ENCODE measurements at places on chromosomes 16 and 17.

DNA sequence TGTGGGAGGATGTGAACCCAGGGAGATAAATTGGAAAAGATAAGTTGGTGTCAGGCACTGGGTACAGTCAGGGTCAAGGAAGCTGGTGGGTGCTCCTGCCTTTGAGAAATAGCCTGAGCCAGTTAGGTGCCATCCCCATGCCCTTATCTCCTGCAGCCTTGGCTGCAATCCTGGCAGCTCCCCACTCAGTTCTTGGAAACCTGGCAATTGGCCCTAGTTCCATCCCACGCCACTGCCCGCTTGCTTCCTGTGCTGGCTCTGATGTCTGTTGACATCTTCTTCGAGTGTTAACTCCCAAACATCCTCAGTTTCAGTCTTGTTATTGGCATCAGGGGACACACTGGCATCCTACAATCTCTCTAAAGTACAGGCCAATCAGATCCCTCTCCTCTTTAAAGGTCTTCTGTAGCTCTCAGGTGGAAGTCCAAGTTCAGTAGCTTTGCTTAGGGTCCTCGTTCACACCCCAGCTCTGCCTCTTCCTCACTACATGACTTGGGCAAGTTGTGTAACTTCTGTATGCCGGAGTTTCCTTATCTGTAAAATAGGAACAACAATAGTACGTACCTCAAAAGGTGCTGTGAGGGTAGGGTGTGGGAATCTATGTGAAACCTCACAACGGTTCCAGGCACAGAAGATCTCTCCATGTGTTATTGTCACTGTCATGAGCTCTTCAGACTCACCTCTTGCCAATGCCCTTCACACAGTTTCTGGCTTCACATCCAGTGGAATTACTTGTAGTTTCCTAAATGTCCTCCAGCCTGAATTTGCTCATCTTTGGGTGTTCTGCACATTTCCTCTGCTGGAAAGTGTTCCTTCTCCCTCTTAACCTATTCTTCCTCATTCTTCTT lies 13.5 kb upstream of the PRKAR1A start:
- DNase-seq, result peak; percentile 8

GRCh38 chr17:12388226-12388625 lies 277.5 kb upstream of the MYOCD start:
- DNase-seq, result no peak

- peak; percentile 32 for DNase-seq
These were observed 29.4 kb upstream of the NUDT16L1 start for GRCh38 chr16:4663777-4664465.

DNA sequence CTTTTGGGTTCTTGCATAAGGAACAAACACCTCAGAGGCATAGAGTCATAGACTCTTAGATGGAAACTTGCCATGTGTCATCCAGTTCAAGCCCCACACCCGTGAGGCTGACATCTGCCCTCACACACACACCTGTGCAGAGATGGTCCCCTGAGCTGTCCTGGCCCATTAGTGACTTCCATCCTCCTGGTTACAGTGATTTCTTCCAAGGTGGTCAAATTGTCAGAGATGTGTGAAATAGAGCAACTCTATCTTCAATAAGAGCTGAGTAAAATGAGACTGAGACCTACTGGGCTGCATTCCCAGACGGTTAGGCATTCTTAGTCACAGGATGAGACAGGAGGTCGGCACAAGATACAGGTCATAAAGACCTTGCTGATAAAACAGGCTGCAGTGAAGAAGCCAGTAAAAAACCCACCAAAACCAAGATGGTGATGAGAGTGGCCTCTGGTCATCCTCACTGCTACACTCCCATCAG lies 342.2 kb upstream of the TNRC6C start:
- no peak for DNase-seq

GRCh38 chr17:8144401-8145231 lies 7.6 kb downstream of the PER1 start:
- DNase-seq, result no peak

- no peak for DNase-seq
These were observed 6.8 kb upstream of the CAVIN1 start for GRCh38 chr17:42429726-42430447.

DNA sequence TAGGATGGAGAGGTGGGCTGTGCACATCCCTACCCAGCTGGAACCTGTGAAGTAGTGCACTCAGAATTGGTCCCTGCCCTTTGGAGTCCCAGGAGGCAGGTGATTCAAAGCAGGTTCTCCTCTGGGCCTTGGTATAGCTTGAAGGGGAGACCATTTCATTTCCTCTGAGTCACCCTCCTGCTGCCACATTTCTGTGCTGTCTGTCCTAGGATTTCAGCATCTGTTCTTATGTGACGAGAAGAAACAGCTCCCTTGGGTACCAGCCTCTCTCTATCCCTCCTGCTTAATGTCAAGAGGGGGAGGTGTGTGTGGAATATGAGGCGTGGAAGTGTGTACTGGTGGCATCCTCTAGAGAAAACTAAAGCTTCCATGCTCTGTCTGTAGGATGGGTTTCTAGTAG lies 5.0 kb upstream of the NFE2L1 start:
- no peak for DNase-seq

GRCh38 chr16:54538276-54538675 lies 251.7 kb upstream of the IRX3 start:
- DNase-seq, result no peak

DNA sequence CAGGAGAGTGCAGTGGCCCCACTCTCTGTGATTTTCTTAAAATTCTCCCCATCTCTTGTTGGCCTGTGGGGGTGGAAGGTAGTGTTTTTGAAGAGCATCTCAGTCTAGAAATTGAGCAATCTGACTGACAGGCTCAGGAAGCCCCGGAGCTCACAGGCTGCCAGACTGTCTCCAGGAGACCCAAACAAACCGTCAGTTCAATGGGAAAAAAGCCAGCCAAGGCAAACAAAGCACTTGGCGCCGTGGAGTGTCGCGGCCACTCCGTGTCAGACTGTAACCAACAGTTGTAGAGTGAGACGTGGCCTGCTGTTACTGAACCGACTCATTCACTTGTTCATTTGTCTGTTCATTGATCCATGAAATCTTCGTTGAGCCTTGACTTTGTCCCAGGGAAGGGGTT lies 33.7 kb downstream of the RGS9 start:
- peak; percentile 84 for DNase-seq

GRCh38 chr16:15041271-15042004 lies 14.4 kb downstream of the NTAN1 start:
- no peak for DNase-seq

DNA sequence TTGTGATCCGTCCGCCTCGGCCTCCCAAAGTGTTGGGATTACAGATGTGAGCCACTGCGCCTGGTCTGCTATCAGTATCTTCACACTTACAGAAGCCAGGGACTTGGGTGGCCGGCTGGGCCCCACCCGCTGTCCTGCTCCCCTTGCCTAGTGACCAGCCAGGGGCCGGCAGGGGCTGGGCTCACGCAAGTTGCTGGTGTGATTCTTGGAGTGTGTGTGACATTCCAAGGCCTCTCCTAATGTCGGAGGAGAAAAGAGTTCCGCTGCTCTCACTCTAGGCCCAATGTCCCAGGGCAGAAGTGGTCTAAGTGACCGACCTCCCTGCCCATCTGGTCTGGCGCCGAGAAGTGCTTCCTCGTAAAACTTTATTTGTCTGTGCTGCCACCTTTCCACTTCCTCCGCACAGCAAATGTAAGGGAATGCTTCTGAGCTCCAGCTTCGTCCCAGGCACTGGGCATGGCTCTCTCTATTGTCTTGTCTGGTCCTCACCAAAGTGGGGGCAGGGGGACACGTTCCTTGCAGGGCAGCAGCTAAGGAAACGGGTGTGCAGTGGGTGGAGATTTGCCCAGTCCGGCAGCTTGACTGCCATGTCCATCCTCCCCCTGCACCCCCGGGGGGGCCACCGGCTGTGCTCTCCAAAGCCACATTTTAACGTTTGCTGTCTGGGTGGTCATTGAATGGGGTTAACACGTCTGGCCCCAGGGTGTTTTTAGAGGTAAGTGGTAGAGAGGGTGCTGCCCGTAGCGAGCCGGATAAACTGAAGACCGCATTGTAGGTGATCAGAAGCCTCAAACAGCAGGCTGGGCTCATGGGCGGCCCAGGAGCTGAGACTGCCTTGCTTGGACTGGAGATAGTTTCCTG lies 7.8 kb upstream of the GSE1 start:
- no peak for DNase-seq

DNA sequence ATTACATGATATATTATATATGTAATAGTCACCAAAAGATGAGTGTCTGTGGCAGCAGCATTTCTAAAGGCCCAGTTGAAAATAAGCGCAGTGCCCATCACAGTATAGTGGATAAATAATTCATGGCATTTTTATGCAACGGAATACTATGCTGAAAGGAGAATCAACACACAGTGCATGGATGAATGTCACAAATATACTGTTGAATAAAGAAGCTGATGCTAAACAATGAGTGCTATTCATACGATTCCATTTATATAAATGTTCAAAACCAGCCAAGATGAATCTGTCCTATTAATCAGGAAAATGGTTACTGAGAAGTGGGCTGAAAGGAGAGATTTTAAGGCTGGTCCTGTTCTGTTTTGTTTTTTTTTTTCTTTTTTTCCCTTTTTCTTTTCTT lies 61.6 kb downstream of the HSD17B2 start:
- DNase-seq, result no peak

DNA sequence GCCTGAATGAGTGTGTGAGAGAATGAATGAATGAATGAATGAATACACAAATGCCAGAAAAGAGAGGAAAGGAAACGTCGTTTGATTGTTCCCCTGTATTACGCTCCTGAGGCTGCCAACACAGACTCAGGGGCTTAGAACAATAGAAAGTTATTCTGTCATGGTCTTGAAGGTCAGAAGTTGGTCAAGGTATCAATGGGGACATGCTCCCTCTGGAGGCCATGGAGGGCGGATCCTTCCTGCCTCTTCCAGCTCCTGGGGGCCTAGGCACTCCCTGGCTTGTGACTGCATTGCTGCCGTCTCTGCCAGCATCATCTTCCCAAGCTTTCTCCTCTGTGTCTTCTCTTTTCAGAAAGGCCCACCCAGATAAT lies 1.5 kb upstream of the SLC38A8 start:
- DNase-seq, result peak; percentile 14

GRCh38 chr17:60747069-60747808 lies 69.6 kb downstream of the BCAS3 start:
- no peak for DNase-seq

GRCh38 chr17:50558091-50558490 lies 2.4 kb upstream of the CACNA1G start:
- DNase-seq, result no peak

DNA sequence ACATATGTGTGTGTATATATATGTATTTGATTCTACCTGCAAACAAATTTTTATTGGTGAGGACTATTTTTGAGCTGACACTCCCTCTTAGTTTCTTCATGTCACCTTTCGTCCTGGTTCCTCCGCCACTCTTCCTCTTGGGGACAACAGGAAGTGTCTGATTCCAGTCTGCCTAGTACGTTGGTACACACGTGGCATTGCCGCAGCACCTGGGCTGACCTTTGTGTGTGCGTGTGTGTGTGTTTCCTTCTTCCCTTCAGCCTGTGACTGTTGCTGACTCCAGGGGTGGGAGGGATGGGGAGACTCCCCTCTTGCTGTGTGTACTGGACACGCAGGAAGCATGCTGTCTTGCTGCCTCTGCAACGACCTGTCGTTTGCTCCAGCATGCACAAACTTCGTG lies 29.4 kb upstream of the CACNG5 start:
- no peak for DNase-seq

Data from NCI-H1092 treated with DMSO at 0.1 percent for 48 hours (cell line).